Cerebellum (tissue), 4 donors: ENCODE measurements at places on chromosomes 11 and 22.

- no peak for DNase-seq
These were observed 55.4 kb downstream of the MED15 start for GRCh38 chr22:20562607-20563465.

DNA sequence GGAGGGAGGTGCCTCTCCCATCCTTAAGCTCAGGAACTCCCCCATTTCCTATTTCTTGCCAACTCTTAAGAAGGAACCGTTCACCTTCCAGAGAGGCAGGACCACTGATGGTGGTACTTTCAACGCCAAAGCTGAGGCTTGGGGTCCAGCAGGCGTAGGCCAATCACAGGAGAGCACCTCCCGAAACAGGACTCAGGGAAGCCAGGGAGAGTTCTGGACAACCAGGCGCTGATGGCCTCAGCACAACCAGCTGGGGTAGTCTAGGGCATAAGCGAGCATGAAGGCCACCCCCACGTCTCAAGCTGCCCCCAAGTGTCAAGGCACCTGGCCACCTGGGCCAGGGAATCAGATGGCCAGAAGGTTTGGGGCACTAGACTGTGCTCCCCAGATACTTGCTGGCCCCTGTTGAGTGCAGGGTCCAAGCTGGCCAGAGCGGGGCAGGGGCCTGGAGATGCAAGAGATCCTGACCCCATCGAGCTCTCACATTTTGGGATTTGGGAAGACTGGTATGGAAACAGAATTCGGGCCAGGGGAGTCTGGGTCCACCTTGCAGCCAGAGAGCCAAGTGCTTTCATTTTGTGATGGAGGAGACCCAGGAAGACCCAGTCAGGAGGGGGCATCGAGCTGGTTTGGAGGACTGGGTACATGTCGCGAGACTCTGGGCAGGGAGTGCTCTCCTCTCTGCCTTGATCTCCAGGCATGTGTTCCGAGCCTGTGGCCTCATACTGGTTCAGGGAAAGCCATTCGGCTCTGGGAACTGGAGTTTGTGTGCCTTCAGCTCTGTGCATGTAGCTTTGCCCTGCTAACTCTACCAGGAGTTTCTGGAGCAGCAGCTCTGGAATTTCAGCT lies 926 bp downstream of the CD6 start:
- DNase-seq = no peak

GRCh38 chr11:120801801-120802689 lies 221.9 kb upstream of the TBCEL start:
- peak; percentile 45 for DNase-seq

DNA sequence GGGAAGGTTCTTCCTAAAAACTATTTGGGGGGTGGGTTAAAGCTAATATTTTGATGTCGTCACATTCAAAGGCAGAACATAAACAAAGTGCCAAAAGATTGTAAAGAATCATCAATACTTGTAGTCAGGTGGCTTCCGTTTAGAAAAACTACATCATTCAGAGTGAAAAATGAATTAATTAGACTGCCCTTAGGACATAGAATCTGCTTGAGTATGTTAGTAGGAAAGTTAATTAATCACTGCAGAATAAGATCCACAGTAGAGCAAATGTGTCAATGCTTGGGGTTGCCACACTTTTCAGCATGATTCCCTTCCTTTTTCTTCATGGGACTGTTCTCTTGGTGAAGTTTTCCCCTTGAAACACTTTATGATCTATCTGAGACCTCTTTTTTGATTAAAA lies 166.8 kb upstream of the MTNR1B start:
- no peak for DNase-seq

- DNase-seq = no peak
These were observed 504.1 kb downstream of the NELL1 start for GRCh38 chr11:21173476-21173875.

GRCh38 chr11:12243486-12243885 lies 133.1 kb downstream of the MICAL2 start:
- no peak for DNase-seq

DNA sequence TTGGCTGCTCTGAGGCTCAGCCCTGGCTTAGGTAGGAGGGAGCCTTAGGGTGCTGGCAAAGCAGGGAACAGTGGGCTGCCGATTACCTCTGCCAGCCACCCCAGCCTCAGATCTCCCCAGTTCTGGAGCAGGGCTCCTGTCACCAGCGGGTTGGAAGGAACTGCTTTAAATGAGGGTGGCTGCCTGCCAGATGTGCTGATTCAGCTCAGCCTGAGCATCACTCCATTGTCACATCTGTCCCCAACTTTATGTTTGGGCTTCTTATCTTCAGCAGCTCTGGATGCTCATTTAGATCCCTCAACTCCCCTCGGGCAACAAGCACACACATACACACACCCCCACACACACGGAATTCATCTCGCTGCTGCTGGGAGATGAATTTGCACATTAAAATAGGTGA lies 16.9 kb upstream of the ANKK1 start:
- no peak for DNase-seq

DNA sequence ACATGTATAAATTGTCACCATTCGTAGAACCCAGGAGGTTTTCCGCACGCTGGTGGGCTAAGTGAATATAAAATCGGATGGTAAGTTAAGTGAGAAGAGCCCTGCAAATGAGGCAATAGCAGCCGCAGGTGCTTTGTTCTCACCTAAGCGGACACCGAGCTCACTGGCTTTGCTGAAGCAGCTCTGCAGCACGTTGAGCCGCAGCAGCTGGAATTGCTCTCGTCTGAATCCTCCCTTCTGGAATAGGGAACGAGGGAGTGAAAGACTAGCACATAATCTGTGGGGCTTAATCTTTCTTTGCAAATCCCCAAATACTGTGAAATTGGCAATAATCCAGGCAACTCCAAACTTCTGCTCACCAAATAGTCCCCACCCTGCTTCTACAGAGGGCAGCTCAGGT lies 488.1 kb downstream of the NTM start:
- no peak for DNase-seq

DNA sequence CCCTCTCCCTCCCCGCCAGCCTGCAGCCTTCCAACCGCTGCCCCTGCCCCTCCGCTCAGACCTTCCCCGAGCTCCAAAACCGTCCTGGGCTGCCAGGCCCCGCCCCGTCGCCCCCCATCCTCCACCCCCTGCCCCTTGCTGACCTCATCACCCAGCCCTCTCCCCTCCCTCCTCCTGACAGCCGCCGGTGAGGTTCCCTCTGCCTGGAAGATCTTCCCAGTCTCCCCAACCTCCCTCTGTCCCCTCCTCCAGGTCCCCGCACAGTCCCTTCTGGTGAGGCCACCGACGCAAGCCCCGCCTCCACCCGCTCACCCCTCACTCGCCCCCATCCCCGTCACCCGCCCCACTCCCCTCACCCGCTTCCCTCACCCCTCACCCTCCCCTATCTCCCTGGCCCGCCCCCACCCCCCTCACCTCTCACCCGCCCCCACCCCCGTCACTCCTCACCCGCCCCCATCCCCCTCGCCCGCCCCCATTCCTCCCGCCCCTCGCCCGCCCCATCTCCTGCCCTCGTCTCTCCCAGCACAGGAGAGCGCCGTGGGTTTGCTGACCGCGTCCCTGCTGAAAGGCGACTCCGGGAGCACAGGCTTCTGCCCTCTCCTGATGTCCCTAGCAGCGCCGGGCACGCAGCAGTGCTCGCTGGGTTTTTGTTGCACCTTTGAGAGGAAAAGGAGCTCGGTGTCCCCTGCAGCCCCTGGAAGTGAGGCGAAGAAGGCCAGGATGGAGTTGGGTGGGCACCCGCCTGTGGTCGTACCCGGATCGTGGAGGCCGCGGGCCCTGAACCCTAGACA lies 16.4 kb upstream of the UPK3A start:
- DNase-seq = no peak

DNA sequence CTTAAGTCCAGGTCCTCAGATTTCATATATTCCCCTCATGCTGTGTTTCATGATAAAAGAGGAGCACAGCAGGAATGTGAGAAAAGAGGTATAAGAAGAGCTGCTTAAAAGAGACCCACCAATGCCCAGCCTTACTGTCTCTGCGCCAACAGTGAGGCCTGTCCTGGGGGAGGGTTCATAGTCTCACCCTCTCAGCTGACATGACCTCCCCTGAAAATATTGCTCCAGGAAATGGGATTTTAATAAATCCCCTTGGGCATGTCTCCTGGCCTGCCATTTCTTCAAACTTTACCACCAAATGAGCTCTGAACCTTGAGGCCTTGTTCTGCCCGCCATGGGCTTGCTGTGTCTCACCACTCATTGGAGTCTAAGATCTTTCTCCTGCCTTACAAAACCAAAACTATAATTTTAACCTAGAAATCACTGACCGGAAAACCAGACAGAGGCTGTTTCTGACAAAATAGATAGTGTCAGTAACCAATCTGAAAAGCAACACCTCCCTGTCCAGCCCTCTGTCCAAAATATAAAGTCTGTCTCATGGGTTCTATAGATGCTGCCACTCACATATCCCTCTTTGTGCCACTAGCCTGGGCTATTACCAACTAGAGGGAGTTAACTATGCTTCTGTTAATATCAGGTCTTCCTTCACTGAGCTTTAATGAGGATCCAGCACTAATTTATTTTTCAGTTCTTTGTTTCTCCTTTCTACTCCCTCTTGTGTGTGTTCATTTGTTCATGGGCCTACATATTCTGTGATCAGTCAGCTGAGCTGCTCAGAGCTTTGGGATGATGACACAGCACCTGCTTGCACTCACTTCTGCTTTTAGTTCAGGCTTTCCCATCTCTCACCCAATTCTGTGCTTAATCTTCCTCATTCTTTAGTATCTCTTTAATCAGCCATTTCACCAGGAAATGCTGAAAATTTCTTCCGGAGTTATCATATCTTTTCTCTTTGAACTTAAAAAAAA lies at the start of gene OR2AG2:
Gene OR2AG2 (minus strand): TSS at position 51 of the 968 bp plus-strand sequence. CDS start 3,019 bp downstream, outside the sequence.
- no peak for DNase-seq

DNA sequence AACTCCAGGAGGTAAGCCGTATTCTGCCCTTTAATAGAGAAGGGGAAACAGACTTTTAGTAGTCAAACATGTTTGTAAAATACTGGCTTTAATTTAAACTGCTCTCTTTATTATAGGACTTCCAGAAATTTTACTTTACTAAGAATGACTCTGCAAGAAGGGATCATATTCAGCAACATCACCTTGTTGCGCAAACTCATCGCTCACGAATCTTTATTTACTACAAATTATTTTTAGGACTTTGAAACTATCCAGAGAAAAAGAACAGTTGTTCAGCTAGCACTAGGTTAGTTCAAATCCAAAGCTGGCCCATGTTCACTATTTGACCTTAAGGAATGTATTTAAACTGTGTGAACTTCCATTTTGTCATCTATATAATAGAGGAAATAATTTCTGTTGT lies 498.3 kb upstream of the TENM4 start:
- no peak for DNase-seq

DNA sequence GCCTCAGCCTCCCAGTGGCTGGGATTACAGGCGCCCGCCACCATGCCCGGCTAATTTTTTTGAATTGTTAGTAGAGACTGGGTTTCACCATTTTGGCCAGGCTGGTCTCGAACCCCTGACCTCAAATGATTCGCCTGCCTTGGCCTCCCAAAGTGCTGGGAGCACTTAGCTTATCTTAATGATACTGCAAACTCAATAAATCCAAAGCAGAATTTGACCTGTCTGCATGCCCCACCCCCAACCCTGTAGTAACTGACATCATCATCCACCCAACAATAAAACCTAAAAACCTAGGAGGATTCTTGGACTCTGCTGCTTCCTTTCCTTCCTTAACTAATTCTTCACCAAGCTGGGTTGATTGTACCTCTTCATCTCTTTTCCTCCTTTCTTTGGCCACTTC lies 6.3 kb upstream of the ADSL start:
- no peak for DNase-seq

GRCh38 chr11:36744375-36745168 lies 146.5 kb upstream of the RAG2 start:
- no peak for DNase-seq

GRCh38 chr11:120956710-120957495 lies 67.0 kb upstream of the TBCEL start:
- DNase-seq = no peak

- no peak for DNase-seq
These were observed 116.8 kb upstream of the BMAL1 start for GRCh38 chr11:13160806-13161205.

DNA sequence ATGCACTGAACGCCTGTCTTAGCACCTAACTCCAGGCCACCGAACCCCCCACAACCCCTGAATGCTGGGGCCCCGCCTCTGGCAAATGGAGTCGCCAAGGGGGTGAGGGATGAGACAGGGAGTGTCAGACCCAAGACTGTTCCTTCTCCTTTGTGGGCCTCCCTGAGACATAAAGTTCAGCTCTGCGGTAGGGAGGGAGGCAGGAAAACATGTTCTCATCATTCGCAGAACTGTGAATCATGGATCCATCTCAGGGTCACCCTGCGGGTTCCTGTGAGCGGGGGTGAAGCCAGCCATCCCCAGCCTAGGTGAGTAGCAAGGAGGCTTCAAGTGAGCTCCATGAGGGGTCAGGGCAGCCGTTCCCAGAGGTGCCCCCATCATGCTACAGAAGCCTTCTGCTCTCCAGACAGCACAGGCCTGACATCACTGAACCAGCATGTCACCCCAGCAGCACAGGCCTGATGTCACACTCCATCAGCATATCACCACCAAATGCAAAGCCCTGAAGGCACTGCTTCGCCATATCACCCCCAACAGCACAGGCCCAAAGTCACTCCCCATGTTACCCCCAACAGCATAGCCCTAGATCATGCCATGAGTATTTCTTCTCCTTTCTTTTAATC lies 27.2 kb downstream of the TMPRSS6 start:
- DNase-seq = no peak

GRCh38 chr11:131136486-131136885 lies 220.2 kb upstream of the SNX19 start:
- no peak for DNase-seq

DNA sequence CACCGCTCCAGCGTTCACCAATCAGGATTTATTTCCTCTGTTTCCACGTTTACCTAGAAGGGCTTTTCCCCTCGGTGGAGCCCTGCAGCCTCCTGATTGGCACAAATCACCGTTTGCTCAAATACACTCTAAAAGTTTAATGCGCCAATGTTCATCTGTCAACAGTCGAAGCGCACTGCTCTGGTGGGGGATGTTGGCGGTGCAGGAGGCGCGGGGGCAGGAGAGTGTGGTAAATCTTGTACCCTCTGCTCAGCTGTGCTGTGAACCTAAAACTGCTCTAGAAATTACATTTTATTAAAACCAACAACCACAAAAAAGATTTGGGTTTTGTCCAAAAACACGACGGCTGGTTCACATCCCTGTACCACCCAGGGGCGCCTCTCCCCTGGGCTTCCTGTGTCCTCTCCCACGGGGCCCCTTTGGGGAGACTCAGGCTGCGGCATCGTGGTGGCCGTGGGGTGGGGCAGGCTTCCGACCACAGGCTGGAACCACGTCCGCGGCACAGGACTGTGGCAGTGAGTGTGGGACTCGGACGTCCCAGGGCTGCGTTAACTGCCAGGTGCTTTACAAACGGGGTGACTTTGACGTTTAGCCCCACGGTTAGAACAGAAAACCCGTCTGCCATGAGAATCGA lies 13.5 kb downstream of the TTLL8 start:
- DNase-seq = no peak
